ENCODE measurements at places on chromosomes 3 and 15.

- no peak for DNase-seq
These were observed 917.6 kb downstream of the EPHA3 start for GRCh38 chr3:90025019-90025418.

DNA sequence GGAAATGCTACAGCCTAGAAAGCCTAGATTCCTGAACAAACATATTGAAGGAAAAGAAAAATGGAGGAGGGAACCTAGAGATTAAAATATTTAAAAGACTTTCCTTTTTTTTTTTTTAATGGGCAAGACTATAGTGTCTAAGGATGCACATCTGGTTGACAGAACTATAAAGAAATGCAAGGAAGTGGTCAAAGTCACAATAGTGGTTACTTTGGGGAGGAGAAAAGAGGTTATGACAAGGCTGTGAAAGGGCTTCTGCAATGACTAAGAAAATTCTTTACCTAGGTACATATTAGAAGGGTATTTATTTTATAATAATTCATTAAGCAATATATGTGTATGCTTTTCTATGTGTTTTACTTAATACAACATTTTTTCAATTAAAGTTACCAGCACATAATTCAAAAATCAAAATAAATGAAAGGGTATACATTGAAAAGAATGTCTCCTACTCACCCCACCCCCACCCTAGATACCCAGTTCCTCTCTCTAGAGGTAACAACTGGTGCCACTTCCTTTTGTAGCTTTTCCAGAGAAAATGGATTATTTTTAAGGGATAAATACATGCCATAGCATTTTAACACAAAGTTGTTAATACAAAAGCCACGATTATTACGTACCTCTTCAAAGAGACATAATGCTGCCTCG lies 70.1 kb downstream of the HERC1 start:
- no peak for DNase-seq

GRCh38 chr15:57352535-57353316 lies 23.6 kb upstream of the CGNL1 start:
- DNase-seq, result no peak

DNA sequence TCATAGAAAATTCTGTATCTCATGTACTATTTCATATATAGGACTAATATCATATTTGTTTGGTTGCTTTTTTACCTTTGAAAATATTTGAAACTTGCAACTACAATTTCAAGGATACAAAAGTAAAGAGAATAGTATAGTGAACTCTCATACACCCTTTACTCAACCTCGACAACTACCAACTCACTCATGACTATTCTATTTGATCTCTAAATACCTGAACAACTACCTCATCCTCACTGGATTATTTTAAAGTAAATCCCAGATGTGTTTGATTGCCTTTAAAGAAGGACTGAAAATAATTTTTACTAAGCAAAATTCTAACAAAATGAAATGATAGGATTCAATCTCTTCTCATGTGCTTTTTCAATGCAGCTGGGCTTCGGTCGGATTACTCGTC lies 12.1 kb downstream of the TMPRSS7 start:
- DNase-seq, result no peak

- DNase-seq, result no peak
These were observed 324.9 kb upstream of the COL8A1 start for GRCh38 chr3:99313485-99313884.

GRCh38 chr3:188432802-188433520 lies 279.0 kb downstream of the LPP start:
- no peak for DNase-seq

DNA sequence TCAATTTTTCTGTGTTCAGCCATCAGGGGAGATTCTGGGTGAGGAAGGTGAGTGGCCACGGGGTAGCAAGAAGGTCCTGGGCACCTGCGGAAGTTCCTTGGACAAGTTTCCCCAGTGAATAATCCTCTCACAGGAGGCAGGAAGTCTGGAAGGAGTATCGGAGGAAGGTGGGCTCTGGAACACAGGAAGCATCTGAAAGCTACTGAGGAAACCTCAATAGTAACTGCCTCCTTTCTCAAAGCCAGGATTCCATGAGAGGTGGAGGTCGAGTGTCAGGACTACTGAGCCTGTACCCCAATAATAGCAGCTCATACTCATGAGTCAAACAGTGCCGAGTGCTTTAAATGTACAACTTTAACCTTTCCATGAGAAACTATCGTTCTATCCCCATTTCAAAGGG lies 110.9 kb downstream of the OXNAD1 start:
- no peak for DNase-seq

DNA sequence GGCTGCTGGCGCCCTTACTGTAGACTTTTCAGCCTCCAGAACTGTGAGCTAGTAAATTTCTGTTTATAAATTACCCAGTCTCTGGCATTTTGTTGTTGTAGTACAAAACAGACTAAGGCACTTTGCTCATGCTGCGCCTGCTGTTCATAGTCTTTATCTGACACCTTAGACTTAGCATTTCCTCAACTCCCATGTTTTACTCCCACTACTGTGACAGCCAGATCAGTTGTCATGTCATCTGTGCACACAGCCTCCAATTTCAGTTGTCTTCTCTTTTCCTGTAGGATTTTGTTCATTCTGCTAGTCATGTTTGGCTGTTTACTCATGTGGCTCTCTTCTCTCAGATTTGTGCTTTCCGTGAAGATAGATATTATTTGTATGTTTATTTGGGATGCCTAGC lies 62.0 kb downstream of the TCF12 start:
- no peak for DNase-seq

- DNase-seq, result no peak
These were observed 9.2 kb downstream of the SIDT1 start for GRCh38 chr3:113541519-113541918.

GRCh38 chr15:31814082-31814481 lies 216.2 kb upstream of the CHRNA7 start:
- DNase-seq, result no peak

DNA sequence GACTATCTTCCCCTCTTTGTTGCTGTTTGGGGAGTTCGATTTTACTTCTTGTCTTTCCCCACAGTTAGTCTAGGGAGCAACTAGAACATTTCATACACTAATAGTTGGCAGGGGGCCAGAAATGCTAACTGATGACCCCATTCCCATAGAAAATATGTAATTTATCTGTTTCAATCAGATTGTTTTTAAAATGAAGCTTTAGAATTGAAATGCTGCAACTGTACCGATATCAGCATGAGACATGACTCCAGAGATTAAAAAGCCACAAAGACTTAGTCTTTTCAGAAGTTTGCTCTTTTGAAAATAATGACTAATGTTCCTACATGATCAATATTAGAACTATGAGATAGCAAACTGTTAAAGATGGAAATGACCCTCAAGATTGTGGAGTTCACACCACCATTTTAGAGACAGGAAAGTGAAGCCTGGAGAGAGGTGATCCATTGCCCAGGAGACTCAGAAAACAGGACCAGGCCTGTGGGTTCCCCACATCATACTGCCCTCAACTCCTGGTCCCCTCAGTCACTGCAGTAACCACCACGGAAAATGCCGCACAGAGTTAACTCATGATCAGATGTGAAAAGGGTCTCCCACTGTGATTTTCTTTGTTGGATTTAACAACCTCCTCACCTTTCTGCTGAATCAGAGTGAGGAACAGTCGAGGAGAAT lies 130.3 kb downstream of the CHDH start:
- DNase-seq, result no peak

DNA sequence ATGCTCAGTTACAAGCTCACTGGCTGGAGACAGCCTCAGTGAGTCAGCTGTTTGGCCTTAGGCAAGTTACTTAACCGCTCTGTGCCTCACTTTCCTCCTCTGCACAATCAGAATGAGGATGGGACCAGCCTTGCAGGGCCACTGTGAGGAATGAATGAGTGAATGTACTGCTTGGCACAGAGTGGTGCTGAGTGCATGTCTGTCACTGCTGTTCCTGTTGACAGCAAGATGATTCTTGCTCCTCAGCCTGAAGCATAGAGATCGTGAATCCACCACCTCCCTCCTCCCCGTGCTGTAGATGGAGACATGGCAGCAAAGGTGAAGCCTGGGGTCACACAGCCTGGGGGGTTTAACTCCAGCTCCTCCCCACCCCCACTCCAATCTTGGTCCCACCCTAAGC lies 14.6 kb upstream of the GRIP2 start:
- DNase-seq, result no peak

- no peak for DNase-seq
These were observed 37.2 kb upstream of the DLG1 start for GRCh38 chr3:197335428-197336132.

DNA sequence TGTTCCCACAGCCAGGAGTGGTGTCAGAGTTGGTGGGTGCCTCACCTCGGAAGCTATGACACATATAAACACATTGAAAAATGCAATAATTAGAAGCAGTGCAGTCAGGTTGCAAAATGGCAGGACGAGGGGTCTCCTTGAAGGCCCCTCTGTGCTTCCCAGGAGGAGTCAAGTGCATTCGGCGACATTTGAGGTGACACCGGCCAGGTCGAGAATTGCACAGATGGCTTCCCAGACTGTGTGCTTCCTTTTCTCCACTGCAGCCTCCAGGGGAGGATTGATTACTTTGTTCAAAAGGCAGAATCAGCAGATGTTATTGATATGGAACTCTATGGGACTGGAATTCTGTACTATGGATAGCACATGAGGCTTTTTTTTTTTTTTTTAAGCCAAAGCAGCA lies 163.2 kb downstream of the MINAR1 start:
- DNase-seq, result no peak

DNA sequence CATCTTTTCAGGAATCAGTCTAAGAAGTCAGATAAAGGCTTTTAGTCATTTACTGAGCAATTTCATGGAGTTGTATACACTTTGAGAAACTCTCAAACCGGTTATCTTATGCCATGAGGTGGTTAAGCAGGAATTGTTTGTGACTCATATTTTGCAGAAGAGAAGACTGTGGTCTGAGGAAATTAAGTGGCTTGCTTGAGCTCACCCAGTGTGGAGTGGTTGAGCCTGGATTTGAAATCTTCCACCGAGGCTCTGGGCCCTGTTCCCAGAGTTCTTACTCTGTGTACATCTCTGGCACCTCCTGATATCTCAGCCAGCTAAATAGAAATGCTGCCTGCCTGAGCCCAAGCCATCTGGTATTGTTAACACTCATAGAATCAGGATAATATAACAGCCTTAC lies 37.8 kb upstream of the BCL6 start:
- DNase-seq, result no peak

- DNase-seq, result no peak
These were observed 3.4 kb upstream of the COL7A1 start for GRCh38 chr3:48598323-48599076.

DNA sequence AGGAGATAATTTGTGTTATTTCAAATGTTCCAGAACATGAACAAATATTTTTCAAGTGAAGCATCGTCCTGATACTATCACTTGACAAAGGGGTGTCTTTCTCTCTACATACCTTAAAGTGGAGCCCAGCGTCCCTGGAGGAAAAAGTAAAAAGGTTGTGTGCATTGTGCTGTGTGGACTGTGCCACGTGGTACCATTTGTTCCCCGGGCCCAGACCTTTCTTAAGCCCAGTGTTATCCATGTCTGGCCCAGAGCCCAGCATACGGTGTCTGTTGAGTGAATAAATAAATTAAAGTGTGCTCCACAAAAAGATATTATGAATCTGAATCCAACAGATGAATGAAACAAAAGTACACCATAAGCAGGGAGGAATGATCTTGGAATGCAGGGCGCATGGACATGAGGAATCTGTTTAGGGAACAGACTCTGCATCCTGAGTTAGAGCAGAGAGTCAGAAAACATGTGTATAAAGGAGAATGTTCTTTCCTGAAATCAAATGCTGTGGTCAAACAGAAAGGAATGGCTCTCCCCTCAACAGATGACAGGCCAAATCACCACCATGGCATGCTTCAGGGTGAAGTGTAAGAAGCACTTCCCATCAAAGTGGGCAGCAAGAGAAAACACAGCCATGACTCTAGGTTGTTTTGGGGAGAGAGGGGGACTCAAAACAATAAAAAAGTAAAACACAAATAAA lies 8.1 kb upstream of the PRSS50 start:
- no peak for DNase-seq

- no peak for DNase-seq
These were observed 24.4 kb downstream of the MAGEF1 start for GRCh38 chr3:184687363-184688015.

DNA sequence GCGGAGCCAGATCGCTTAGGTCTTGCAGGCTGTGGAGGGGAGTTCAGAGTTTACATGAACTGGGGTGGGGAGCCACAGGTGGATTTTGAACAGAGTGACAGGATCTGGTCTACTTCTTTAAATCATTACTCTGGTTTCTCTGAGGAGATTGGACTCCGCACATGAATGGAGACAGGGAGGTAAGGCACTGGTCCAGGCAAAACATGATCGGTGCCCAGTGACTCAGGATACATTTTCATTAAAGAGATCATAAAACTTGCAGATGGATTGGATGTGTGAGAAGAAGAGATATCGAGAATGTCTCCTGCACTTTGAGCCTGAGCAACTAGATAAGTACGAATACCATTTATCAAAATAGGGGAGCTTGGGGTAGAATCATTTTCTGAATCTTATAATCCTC lies 61.8 kb upstream of the CMSS1 start:
- DNase-seq, result no peak

GRCh38 chr3:1699361-1699920 lies 399.2 kb upstream of the CNTN4 start:
- no peak for DNase-seq

DNA sequence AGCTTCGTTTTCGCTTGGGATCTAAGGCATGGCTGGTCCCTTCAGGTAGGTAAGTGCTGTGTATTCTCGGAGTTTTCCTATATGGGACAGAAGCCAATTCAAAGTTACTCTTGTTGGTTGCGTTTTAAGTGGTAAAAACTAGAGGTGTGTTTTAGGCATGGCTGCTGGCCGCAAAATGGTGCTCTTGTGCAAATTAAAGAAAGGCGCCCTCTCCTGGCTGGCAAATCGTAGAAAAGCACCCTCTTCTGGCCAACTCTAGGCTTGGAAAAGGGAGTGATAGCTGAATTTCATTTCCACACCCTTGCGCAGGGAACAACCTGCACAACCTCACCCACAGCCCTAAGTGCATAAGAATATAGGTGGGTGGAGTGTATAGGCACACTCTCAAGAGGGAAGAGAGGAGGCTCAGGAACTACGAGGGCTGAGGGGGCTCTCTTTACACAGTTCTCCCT lies 23.5 kb downstream of the DRD3 start:
- DNase-seq, result no peak

GRCh38 chr3:126087552-126088175 lies 3.7 kb upstream of the SLC41A3 start:
- DNase-seq, result no peak

DNA sequence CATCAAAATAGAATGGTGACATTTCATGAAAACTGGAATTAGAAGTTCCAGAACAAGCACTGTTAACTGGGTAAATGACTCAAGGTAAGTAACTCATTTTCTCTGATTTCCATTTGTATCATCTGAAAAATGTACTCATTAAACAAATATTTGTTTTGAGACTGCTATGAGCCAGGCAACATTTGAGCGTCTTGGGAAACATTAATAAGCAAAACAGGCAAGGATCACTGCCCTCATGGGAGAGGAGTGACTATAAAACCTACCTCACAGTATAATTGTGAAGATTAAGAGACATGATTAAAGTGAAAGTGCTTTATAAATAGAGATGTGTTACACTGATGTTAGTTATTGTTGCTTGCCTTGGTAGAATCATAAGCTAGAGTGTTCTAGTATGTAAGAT lies 711.8 kb upstream of the UBE2E2 start:
- DNase-seq, result no peak

- DNase-seq, result no peak
These were observed 1.4 kb upstream of the ZNF710 start for GRCh38 chr15:89999676-90000185.
